Endothelial cell (in vitro differentiated cells): ENCODE measurements at places on chromosomes 5 and 9. TPM values are rescaled to one million over a fixed set of nuclear protein-coding genes. Genes with fewer than 3 reads are reported as not detected.
A peak's percentile ranks its signal among the peaks of the same experiment; 100 is the strongest.

DNA sequence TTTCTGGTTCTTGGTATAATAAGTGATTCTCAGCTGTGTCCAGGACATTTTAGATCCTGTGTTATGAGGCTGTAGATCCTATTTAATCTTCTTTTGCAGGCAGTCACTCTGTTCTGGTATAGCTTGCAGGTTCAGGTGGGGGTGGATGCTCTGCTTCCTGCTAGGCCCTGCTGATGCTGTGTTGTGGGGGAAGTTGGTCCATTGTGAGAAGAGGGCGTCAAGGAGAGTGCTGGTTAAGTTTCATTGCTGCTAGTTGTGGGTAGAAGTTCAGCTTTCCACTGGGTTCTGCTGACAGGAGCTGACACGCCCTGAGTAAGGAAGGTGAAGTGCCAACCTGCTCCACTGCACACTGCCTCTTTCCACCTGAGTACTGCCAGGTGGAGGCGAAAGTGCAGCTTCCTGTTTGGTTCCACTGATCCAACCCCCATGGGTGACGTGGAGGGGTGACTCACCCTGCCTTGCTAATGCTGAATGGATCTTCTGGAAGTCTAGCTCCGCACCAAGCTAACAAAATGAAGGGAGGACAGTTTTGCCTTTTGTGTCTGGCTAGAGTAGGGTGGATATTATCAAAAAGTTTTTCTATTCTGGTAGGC lies 16.3 kb downstream of the NMRK1 start:
- DNase-seq: no peak

DNA sequence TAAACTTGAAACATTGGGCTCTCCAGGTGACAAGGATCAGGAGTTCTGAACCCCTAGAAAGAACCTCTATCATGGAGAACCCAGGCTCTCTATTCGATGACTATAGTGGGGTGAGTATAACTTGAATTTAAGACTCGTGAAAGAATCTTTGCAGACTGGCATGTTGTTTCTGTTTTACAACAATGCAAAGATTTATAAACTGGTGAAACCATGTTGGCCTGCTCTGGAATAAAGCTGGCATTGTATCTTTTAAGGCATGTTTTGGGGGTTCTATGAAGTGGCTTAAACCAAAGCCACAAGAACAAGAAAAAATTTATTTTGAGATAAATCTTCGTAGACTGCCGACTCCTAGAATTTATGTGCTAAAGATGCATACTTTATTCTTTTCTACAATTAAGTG lies 9.8 kb upstream of the GDNF start:
- no peak for DNase-seq

Gene LHX6
- total RNA-seq: 6.0 TPM

DNA sequence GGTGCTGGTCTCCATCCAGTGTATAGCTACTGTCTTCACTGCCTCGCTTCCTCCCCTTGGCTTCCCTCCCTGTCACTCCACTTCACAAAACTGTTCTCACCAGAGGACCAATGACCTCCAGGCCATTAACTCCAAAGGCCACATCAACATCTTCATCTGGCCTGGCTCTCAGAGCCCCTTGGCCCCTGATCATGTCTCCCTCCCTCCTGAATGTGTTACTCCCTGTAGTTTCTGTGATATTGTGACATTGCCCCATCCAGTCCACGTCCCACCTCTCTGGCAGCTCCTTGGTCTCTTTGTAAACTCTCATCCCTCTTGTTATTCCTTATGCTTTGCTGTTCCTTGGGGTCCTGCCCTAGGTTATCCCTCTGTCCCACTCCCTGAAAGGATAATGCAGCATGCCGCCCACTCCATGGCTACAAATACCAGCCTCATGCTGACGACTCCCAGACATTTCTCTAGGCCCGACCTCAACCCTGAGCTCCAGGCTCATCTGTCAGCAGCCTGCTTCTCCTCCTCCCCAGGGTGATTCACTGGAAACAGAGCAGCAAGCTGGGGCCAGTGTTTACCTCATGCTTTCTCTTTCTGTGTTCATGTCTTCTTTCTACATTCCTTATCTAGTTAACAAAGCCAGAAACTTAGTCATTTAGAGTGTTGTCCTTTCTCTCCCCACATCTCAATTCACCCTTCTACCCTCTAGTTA lies 312.2 kb downstream of the SPOCK1 start:
- DNase-seq: no peak

Gene CCNJL
- total RNA-seq: 65.0 TPM

DNA sequence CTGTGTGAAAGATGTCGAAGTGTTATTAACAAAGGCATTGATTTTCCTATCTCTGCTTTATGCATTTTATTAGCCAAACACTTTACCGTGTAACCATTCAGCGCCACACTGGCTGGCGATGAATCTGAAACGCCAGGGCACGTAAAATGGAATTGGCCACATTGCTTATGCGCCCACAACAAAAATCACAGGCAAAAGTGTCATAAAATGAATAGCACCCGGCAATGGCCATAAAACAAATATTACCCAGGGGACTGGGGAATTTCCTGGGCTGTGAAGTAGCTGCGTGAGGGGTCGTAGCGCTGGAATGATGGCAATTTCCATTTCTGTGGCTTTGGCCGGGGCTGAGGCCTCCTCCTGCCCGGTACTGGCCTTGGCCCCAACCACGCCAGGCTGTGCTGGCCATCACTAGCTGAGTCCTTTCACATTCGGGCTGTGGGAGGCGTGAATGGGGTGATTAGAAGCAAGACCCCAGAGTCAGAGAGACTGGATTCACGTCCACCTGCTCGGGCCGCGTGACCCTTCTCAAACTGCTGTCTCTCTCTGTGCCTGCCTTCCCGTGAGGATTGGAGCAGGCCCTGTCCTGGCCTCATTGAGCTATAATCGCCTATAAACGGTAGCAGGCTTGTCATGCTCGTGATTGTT lies 254.5 kb downstream of the PBX3 start:
- DNase-seq: no peak

Gene TAS2R1
- total RNA-seq: not detected

- DNase-seq: peak; percentile 94
Observed at GRCh38 chr9:97038611-97039513, at the start of gene CTSV. Gene CTSV, minus strand, starts transcription at chr9:97039142. Its CDS starts 1,099 bp downstream, at chr9:97038043.

Gene EPB41L4A
- total RNA-seq: 50.6 TPM

Gene MARCOL
- not detected for total RNA-seq

DNA sequence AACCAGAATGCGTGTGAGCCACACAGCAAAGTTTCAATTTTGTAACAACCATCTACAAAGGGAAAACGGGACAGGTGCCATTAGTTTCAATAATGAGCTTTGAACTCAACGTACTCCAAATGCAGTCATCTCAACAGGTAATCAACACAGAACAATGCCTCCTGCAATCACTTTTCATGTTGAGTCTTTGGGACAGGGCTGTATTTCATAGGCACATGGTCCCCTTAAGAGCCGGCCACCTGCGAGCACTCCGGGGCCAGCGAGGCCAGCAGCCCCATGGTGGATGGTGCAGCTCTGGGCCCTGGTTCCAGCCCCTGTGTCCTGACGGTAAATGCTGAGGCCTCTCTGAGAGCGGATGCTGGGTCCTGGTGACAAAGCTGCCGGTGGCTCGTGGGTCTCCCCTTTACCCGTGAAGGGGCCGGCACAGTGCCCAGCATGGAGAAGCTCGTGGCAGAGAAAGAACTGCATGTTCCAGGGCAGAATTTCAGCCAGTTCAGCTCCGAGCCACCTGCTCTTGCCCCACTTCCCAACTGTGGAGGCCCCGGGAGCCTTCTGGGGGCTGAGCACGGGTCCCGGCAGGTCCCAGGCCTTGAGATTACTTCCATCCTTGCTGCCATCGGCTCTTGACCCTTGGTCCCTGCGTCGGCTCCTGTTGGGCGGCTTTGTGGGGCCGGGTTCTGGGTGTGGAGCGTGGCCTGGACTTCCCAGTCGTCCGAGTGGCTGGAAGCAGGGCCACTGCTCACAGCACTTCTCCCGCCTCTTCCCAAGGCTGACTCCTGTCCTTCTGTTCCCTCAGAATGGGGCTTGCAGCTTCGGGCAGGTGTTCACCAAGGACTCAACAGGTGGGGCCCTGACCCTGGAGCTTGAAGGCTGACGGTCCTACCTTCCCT lies 26.1 kb upstream of the RNU6ATAC start:
- no peak for DNase-seq

GRCh38 chr9:123064716-123065115 lies 31.2 kb downstream of the GPR21 start:
- no peak for DNase-seq

Gene GPR151
- not detected for total RNA-seq

GRCh38 chr5:143707806-143708205 lies 104.2 kb upstream of the HMHB1 start:
- DNase-seq: no peak

DNA sequence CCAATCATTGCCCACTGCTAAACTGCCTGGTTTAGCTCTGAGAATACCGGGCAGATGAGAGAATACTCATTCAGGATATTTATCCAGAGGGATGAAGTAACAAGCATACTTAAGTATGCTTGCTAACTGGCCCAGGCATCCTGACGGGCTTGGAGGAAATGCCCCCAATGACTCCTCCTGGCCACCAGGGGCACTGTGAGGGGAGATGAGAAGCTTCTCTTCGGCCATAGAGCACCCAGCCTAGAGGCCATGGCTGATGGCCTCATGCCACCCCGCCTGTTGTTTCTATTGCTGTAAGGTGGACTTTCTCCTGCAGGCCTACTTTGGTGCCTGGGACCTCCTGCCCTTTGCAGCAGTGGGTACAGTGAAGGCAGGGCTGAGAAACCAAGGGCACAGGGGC lies 134.5 kb upstream of the FSTL4 start:
- peak; percentile 8 for DNase-seq

DNA sequence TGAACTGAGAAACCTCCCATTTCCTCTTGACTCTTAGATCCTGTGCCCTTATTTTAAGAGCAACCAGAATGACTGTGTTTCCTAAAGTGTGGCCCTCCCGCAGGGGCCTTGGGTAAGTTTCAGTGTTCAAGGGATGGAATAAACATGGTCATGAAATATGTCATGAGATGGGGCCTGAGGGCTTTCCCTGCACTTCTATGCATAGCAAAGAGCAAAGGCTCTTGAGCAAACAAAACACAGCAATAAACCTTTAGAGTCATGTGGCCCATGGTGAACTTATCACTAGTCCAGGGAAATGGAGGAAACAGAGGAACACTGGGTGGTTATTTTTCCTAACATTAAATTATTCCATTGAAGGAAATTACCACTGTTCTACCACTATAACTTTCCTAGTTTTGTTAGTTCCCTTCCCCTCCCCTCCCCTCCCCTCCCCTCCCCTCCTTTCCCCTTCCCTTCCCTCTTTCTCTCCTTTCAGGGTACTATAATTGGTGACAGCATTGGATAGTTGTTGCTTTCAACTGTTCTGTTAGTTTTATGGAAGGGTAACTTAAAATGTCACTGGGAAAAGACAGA lies 72.4 kb downstream of the CTSL start:
- DNase-seq: no peak

DNA sequence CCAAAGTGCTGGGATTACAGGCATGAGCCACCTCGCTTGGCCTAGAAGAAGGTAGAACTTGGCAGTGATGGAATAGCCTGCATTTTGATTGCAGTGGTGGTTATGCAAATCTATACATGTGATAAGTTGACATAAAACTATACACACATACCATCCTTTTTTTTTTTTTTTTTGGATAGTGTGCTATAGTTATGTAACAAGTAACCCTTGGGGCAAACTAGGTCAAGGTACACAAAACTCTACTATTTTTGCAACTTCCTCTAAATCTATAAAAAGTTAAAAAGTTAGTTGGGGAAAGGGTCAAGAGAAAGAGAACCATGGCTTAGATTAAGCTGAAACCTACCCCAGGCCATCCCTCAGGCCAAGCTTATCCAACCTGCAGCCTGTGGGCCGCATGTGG lies 11.1 kb downstream of the TRIM14 start:
- no peak for DNase-seq

Gene PCDHGC4
- total RNA-seq: 3.5 TPM

Gene DNAJA1
- 120 TPM for total RNA-seq

GRCh38 chr5:61420016-61420415 lies 88.0 kb downstream of the ZSWIM6 start:
- DNase-seq: no peak

DNA sequence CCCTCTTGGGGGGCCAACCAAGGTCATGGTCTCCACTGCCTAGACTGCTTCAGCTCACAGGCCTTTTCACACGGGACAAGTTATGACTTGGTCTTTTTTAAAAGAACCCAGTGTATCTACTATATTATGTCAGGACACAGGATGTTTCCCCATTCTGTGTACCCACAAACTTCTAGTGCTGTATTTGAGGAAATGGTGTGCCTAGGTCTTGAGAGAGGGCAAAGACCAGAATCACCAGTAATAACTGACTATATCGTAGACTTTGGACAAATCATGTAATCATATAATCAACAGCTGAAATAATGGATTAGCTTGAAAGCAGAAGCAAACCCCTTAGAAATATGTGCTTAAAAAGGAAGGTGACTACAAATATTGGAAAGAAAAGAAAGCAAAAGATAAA lies 133.3 kb downstream of the ARL15 start:
- no peak for DNase-seq

DNA sequence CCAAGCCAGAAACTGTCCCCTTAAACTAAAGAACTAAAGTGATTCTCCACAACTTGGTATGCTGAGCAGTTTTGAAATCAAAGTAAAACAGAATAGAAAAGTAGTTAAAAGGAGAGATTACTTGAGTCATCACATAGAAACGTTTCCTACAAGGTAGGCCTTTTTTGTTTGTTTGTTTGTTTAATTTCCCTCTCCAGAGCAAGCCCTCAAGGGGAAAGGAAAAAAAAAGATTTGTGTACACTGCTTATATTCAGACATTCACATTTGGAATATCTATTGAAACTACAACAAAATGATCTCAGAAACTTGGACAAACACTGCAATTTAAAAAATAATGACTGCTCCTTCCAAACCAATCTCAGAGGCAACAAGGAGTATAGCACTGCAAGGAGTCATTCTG lies 304.7 kb upstream of the NREP start:
- no peak for DNase-seq

Gene GRXCR2
- total RNA-seq: not detected

DNA sequence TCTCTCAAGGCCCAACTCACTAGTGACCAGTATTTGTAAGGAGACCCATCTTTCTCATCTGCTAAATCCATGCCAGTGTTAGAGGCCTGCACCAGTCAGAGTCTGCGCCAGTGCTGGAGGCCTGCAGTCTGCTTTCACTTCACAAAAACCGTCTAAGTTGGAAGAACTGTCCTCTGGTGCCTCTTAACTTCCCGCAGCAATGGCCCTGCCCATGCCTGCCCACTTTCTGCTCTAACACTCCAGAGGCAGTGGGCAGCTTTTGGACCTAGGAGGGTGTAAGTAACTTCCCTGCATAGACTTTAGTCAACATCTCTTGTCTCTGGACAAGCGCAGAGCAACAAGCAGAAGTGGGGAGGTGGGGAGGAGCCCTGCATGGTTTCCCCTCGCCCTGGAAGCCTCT lies 152.9 kb downstream of the AUH start:
- DNase-seq: no peak

Gene SHISAL2B
- total RNA-seq: 1.4 TPM

Gene C8G
- 1.1 TPM for total RNA-seq

DNA sequence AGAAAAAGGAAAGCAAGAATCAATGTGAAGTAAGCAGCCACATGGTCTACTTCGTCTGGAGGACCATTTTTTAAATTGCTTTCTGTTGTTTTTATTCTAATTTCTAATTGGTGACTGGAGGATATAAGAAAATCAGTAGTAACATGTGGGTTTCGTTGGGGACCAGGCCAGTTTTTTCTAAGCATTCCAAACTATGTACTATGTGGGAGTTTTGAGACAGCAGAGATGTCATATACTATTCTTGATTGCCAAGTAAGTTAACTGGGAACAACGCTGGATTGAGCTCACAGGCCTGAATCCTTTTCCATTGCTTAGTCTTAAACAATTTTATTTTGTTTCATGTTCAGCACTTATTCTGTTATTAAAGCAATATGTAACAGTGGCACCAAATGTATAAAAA lies 225.7 kb downstream of the TMEM167A start:
- no peak for DNase-seq

Gene QRFP
- total RNA-seq: not detected
